ENCODE measurements at places on chromosomes 1 and 21. TPM values are rescaled to one million over a fixed set of nuclear protein-coding genes. Genes with fewer than 3 reads are reported as not detected.

The ASPM gene
- total RNA-seq = 0.69 TPM

GRCh38 chr1:217953922-217954321 is 322.8 kb downstream of the SPATA17 start:
- no peak for DNase-seq

GRCh38 chr1:96365076-96365475 is 356.5 kb upstream of the PTBP2 start:
- DNase-seq = no peak

DNA sequence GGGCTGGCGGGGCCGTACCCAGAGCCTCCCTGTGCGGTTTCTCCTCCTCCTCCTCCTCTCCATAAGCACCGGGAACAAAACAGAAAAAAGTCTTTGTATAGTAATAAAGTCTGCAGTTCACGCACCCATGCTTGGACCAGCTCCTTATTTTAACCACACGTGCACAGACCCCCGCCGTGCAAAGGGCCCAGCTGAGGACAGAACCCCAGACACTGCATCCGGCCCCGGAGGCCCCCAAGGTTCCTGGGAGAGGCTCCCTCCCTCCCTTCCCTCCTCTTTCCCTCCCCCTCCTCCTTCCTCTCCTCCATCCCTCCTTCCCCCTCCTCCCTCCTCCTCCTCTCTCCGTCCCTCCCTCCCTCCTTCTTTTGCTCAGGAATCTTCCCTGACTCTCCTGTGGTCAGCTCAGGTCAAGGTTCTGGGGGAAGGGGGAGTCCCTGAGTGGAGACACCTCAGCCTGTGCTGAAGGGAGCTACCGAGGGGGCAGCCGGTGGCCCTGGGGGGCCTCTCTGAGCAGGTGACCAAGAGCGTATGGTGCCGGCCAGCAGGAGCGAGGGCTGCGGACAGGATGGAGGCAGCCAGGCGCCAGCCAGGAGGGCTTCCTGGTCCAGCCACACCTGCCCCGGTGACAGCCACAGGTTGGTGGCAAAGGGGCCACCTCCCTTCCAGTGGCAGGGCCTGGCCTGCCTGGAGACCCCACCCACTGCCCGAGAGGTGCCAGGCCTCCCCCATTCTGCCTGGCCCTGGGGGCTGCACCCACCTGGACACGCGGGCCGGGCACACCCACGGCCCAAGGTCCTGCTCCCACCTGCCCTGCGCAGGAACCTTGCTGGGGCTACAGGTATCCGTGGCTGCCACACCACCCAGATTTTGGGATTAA is 3.2 kb upstream of the TTLL10 start:
- DNase-seq = no peak

- DNase-seq = no peak
Observed at GRCh38 chr1:217586586-217586985, 44.3 kb downstream of the GPATCH2 start.

DNA sequence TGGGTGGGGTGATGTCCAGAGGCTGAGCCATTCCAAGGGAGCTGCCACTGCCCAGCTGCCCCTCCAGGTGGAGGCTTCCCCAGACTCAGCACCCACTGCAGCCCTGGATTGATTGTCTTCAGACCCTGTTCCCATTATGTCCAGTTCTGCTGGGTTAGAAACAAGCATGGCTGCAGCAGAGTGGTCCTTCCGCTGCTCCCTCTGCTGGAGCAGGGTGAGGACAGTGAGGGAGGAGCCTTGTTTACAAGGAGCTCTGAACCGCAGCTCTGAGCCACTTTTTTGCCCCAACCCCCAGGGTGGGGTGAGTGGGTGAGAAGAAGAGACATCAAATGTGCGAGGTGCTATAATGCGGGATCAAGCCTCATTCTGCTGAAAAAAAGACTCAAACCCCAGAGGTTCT is 2.3 kb downstream of the TNNT2 start:
- DNase-seq = no peak

- DNase-seq = no peak
Observed at GRCh38 chr1:31040038-31040437, 25.5 kb downstream of the PUM1 start.
